ENCODE measurements at places on chromosomes 13 and 19. TPM values are rescaled to one million over a fixed set of nuclear protein-coding genes. Genes with fewer than 3 reads are reported as not detected.

- no peak for DNase-seq
Measured at GRCh38 chr19:44588771-44589112, 24.6 kb upstream of the IGSF23 start.

GRCh38 chr13:46022481-46022880 is 30.1 kb downstream of the ZC3H13 start:
- no peak for DNase-seq

CCDC70 gene
- not detected for polyA plus RNA-seq

DNA sequence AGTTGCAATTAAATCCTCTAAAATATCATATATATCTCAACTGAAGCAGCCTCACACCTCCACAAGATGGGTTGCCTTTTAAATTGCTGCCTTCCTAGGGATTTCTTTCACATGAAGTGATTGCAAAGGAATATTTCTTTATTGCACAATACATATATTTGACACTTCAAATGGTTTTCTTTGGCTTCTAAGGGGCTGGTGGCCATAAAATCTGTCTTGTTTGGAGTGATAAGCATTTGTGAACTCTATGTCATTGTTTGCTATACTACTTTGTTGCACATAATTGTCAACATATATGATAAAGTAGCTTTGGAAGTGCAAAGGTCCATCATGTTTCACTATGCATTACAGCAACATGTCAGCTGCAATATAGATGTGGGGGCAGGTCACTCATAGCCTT is 2380.9 kb downstream of the PCDH9 start:
- DNase-seq = no peak

DNA sequence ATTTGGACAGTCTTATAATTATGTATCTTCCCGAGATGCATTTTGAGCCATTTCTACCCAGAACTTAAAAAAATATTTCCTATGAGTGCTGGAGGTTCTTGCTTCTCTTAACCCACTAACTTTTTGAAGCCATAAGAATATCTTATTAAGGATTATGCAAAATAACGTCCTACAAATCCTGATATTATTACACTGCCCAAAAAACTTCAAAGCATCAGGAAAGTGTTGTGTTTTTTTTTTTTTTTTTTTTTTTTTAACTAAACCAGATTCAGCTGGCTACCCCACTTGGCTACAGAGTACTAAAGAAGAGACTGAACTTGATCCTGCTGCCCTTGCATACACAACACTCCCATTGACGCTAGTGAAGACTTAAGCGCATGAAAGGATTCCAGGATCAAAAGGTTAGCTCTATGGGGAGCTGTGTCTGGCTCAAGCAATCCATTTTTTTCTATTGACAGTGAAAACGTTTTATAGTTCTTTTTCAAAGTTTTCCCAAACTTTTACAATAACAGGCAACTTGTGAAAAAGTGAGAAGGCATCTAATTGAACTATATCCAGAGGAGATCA is 141.4 kb downstream of the KCNRG start:
- no peak for DNase-seq

GRCh38 chr19:36986601-36987000 is 70.5 kb downstream of the ZNF568 start:
- no peak for DNase-seq

DNA sequence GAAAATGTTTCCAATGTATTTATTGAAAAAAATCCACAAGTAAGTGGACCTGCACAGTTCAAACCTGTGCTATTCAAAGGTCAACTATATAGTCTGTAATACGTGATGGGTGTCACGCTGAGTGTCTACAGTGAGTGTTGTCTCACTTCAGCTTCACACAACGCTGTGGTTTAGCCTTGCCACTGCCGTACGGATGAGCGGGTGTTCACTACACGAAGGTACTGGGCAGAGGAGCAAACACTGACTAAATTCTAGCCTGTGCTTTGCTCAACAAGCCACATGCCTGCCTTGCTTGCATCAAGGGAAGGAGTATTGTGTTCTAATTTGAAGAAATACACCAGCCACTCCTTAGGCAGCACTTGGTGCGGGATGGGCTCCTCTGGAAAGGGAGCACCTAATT is 3.4 kb upstream of the FFAR3 start:
- no peak for DNase-seq

GRCh38 chr13:20395061-20395916 is 130.4 kb downstream of the CRYL1 start:
- no peak for DNase-seq

KATNAL1 gene
- 13.2 TPM for polyA plus RNA-seq

UBE2L5 gene
- polyA plus RNA-seq = 0.52 TPM

GRCh38 chr13:110161112-110161882 is 145.7 kb downstream of the COL4A1 start:
- no peak for DNase-seq

RASAL3 gene
- polyA plus RNA-seq = 0.90 TPM

- no peak for DNase-seq
Measured at GRCh38 chr13:114263578-114263977, 17.8 kb upstream of the UPF3A start.

DNA sequence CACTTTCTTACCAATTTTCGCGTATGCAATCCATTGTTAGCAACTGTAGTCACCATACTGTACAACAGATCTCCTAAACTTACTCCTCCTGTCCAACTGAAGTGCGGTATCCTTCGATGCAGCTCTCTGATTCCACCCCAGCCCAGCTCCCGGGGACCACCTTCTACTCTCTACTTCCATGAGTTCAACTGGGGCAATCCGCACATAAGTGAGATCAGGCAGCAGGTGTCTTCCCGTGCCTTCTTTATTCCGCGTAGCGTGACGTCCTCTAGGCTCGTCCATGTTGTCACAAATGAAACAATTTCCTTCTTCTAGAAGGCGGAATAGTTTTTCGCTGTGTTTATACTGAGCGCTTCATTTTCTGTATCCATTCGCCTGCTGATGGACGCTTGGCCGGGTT is 8.4 kb downstream of the LILRB1 start:
- no peak for DNase-seq

SHISA2 gene
- polyA plus RNA-seq = 59.8 TPM

GRCh38 chr19:30406220-30407067 is 34.3 kb downstream of the ZNF536 start:
- DNase-seq = no peak

ALOX5AP gene
- polyA plus RNA-seq = 4.3 TPM

GRCh38 chr13:94362411-94362909 is 117.0 kb downstream of the DCT start:
- DNase-seq = peak; percentile 70

SIGLEC11 gene
- 0.77 TPM for polyA plus RNA-seq

DHDH gene
- 0.54 TPM for polyA plus RNA-seq

RXFP2 gene
- polyA plus RNA-seq = 0.05 TPM

GRCh38 chr13:113020323-113021080 is 51.5 kb downstream of the MCF2L start:
- DNase-seq = no peak

DNA sequence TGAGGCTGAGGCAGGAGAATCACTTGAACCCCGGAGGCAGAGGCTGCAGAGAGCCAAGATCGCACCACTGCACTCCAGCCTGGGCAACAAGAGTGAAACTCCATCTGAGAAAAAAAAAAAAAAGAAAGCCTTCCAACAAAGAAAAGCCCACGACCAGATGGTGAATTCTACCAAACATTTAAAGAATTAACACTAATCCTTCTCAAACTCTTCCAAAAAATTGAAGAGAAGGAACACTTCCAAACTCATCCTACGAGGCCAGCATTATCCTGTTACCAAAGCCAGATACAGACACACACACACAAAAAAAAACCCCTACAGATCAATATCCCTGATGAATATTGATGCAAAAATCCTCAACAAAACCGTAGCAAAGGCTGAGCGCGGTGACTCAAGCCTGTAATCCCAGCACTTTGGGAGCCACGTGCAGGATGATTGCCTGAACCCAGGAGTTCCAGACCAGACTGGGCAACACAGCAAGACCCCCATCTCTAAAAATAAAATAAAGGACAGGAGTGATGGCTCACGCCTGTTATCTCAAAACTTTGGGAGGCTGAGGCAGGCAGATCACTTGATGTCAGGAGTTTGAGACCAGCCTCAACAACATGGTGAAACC is 6.2 kb upstream of the EVI5L start:
- DNase-seq = no peak

ZNF211 gene
- polyA plus RNA-seq = 17.3 TPM

GRCh38 chr19:33192010-33192409 is 2.1 kb upstream of the LRP3 start:
- no peak for DNase-seq

DNA sequence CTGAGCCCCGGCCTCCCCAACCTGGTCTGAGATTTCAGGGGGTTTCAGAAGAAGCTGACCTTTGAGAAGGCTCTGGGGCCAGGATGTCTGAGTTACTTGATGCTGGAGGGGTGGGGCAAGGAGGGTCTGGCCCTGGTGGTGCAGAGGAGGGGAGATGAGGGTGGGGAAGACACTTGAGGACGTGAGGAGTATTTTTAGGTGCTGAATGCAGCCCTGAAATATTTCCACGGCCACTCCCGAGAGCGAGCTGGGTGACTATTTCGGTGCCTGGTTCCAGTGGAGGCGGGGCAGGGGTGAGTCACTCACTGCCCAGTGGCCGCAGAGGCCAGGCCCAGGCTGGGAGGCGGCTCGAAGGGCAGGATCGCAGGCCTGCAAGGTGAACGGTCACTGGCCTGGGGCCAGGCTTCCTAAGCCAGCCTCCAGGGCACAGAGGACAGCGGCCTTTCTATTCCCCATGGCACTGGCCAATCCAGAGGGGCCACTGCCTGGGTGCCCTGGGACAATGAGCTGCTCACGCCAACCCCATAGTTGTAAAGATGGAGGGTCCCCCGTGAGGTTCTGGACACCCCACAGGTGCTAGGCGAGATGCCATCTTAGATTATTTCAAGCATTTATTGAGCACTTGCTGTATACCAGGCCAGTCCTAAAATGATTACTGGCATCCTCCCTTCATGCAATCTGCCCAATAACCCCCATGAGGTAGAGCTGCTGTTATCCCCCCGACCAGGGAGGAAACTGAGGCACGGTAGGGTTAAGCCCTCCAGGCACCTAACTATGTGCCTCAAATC is 19.7 kb upstream of the JUND start:
- no peak for DNase-seq

GRCh38 chr19:48398375-48399235 is 5.1 kb downstream of the GRIN2D start:
- peak; percentile 38 for DNase-seq

LSM7 gene
- polyA plus RNA-seq = 68.1 TPM

DNA sequence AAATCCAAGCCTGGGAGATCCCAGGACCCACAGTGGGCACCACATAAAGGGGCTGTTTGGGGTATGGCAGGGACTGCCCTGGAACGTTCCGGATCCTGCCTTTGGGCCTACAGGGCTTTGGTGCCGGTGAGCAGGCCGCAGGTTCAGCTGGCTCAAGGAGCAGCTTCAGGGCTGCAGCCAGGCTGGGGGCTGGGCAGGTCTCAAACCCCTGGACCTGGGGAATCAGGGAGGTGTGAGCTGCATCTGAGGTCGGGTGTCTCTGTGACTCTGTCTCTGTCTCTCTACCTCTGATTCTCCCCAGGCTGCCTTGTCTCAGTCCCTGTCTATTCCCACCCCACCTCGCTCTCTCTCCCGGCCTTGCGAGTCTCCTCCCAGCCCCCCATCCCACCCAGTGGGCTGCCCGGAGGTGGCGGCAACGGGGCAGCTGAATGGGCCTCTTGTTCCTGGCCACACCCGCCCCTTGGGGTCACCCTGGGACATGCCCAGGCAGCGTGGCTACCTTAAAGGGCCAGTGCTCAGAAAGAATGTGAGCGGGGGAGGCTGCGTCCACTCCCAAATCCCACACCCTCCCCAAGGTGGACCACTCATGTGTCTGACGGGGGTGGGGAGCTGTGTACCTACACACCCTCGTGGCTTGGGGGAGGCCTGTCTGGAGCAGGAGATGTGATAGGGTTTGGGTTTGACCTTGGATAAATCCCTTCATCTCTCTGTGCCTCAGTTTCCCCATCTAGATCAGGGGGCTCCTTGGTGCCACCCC is 31.1 kb downstream of the NFIC start:
- no peak for DNase-seq

DNA sequence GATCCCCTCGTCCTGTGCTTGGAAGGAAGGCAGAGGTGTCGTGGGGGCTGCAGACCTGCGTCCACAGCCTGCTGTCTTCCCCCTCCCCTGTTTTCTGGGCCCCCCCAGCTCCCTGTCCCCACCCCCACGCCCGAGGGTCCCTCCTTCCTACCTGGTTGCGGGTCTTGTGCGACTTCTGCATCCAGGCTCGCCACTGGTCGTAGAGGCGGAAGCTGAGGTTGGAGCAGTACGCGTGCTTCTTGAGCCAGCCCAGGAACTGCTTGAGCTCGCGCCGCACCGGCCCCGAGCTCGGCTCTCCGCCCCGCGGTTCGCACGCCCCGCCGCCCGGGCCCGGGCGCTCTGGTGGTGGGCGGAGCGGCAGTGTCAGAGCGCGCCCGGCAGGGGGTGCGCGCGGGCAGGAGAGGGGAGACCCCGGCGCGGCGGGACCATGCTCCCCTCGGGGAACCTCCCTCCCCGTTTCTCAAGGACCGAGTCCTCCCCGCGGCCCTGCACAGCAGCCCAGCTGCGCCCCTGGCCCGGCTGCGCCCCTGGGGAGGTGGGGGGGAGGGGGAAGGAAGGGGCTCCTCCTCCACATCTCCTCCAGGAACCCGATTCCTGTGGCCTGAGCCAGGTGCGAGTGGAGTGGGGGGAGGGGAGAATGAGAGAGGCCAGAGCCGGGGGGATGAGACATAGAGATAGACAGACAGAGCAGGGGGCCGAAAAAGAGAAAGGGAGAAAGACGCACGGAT is 5.7 kb downstream of the REX1BD start:
- DNase-seq = peak; percentile 65

- no peak for DNase-seq
Measured at GRCh38 chr13:80237646-80238045, 103.3 kb downstream of the SPRY2 start.

- DNase-seq = no peak
Measured at GRCh38 chr13:66359910-66360552, 870.1 kb downstream of the PCDH9 start.

DNA sequence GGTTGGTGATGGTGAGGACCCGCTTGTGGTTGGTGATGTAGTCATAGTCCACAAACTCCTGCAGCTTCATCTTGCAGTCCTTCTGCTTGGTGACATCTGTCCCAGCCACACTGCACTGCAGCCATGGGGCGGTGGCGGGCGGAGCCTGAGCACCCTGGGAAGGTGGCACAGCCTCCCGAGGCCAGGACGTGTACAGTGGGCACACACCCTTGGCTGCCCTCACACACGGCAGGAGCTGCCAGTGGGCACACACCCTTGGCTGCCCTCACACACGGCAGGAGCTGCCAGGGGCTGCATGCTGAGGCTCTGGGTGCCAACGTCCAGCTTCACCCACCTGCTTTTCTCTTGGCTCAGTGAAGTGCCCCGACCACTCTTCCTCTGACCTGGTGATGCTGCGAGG is 128.7 kb downstream of the TUBA3C start:
- no peak for DNase-seq

ZNF491 gene
- 3.5 TPM for polyA plus RNA-seq

DNA sequence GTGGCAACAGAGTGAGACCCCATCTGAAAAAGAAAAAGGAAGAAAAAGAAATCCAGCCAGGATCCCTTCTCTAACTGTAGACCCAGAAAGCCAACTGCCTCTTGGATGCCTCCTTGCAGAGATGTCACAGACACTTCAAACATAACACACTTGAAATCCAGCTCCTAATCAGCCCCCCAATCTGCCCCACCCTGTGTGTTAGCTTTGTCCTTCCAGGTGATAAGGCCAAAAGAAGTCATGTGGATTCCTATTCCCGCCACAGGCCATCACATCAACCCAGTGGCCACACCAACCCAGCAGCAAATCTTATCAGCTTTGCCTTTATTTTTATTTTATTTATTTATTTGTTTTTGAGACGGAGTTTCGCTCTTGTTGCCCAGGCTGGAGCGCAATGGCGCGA is 8.1 kb downstream of the BEST2 start:
- no peak for DNase-seq
